ENCODE measurements at places on chromosomes 1 and 21. TPM values are rescaled to one million over a fixed set of nuclear protein-coding genes. Genes with fewer than 3 reads are reported as not detected.

DNA sequence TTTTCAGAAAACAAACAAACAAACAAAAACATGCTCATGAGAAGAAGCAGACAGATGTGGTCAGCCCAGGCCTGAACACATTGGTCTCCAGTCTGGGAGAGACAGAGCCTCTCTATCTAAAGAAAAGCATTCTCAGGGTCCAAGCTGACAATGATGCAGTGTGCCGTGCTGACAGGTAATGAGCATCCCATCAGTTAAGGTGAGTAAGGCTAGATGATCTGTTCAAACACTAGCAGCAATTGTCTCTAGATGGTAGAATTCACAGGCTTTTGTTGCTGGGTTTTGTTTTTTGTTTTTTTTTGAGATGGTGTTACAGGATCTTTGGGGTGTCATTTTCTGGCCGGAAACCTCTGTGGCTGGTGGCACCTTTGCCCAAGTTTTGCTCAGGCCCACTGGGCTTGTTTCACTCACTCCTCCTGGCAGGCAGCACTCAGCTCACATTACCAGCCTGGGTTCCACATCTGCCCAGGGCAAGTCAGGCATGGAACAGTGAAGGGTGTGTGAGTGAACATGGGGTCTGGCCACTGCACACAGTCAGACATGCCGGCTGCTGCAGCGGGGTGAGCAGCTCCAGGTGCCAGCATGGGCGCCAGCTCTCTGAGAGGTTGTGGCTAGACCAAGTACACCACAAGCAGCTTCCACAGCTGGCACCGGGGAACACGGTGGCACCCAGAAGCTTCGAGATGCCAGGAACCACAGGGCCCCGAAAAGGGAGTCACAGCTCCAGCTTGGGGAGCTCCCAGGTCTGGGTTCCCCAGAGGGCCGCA, 2.5 kb upstream of the C1QA start:
- DNase-seq, result no peak

DNA sequence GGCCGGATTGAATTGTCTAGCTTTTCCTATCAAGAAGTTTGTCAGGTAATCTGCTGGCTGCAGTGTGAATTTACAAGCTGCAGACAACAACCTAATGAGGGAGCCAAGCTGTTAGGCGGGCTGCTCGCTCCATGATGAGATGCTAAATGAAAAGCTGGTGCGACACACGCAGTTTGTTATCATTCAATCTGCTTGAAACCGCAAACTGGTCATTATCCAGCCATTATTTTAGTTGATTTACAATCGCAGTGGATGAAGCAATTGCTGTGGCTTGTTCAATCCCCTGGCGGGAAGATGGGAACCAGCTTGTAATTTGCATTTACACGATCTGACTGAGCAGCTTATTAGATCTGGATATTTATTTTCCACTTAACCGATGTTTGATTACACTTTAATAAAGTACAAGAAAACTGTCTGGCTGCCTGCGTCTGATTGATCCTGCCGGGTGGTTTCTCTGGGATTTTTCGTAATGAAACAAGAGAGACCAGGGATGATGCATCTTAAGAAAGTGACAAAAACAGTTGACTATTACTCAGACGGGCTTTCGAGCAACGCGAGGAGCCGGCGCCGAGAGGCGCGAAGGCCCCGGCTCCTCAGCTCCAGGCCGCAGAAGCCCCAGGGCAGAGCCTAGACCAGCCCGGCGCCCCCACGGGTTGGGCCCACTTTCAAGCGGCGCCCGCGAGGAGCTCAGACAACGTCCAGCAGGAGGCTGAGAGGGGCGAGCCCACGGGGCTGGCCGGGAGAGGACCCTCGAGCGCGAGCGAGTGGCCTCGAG, 118.0 kb upstream of the BARHL2 start:
- no peak for DNase-seq

DNA sequence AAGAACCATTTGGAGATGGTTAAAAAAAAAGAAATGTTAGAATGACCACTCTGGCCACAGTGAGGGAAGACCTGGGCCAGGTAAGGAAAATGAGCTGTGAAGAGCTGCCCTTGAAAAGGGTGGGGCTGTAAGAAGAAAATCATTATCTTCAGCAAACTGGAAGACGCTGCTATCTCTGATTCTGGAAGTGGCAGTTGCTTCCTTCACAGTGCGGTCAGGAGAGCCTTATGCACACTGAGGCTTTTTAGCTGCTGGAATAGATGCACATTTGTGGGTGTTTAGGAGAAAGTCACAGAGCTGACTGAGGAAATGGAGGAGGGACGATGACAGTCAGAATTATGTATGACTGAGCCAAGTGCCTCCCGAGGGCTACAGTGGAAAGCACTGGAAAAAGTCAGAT, 91.6 kb downstream of the TBX19 start:
- no peak for DNase-seq

DNA sequence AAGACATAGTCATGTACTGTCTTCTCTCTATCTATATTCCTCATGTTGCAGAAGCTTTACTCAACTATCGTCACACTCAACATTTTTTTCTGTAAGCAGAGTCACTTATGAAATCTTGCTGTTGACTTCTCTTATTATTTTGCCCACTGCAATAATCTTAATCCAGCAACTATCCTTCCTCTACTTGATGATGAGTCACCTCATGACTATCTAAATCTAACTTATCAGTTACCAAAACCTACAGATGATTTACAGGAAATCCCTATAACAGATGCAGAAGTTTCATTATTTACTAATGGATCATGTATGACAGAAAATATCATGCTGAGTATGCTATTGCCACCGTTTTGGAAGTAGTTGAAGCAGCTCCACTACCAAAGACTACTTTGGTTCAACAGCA, 378.9 kb downstream of the DUSP10 start:
- DNase-seq, result no peak

GRCh38 chr1:228811712-228812305, 76.5 kb downstream of the RHOU start:
- DNase-seq, result no peak

DNA sequence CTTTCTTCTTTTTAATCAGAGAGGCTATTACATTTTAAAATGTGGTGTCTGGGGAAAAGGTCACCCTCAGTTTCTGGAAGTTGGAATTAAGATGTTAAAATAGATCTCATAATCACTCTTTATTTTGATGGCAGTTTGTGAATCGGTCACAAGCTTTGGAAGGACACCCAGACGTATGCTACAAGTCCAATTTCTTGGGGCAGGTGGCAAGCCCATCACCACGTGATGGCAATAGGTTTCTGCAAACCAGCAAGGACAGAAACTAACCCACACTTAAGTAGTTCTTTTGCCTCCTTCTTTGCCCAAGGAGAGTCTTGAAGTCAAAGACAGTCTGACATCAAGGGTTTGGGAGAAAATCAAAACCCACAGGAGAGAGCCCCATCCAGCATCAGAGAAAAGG, 72.9 kb downstream of the C1orf87 start:
- no peak for DNase-seq

- DNase-seq, result no peak
Observed at GRCh38 chr1:7263021-7263960, 478.0 kb downstream of the CAMTA1 start.

- DNase-seq, result no peak
Observed at GRCh38 chr1:50878434-50878833, 81.6 kb downstream of the FAF1 start.

DNA sequence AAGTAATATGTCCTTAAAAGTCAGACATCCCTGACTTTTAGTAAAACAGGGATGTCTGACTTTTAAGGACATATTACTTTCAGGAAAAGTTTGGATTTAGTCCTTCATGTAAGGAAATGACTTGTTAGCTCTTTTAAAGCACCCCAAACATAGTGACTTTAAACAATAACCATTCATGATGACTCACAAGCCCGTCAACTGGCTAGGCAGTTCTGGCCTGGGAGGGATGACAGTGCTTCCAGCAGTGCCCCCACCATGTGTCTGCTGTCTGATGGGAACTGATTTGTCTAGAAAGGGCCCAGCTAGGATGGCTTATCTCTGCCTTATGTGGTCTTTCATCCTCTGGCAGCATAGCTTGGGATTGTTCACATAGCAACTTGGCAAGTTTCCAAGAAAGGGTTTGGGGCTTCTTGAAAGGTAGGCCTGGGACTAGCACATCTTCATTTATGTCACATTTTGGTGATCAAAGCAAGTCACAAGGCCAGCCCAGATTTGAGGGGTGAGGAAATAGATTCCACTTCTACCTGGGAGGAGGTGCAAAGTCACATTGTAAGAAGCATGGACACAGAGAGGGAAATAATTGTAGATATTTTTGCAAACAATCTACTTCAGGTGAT, 143.5 kb downstream of the C1orf94 start:
- no peak for DNase-seq

DNA sequence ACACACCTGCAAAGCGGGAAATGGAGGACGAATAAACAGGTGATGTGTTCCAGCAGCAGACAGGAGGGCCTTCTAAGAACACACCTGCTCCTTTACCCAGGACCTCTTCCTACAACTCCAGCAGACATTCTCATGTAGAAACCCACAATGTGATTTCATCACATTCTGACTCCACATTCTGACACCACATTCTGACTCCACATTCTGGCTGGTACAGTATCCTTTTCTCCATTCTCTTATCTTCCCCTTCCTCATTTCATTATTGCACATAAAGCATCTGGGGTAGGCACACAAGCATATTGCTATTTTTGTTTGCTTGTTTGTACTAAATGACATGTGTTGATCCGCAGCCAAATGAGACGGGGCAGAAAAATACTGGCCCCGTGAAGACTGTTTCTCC, 3.6 kb upstream of the ZNF124 start:
- no peak for DNase-seq

GRCh38 chr1:26275580-26276431, 4.1 kb upstream of the SH3BGRL3 start:
- DNase-seq, result peak; percentile 79

- DNase-seq, result no peak
Observed at GRCh38 chr1:230972855-230973271, 5.8 kb downstream of the TTC13 start.

GRCh38 chr1:4119516-4120220, 219.6 kb upstream of the C1orf174 start:
- no peak for DNase-seq

DNA sequence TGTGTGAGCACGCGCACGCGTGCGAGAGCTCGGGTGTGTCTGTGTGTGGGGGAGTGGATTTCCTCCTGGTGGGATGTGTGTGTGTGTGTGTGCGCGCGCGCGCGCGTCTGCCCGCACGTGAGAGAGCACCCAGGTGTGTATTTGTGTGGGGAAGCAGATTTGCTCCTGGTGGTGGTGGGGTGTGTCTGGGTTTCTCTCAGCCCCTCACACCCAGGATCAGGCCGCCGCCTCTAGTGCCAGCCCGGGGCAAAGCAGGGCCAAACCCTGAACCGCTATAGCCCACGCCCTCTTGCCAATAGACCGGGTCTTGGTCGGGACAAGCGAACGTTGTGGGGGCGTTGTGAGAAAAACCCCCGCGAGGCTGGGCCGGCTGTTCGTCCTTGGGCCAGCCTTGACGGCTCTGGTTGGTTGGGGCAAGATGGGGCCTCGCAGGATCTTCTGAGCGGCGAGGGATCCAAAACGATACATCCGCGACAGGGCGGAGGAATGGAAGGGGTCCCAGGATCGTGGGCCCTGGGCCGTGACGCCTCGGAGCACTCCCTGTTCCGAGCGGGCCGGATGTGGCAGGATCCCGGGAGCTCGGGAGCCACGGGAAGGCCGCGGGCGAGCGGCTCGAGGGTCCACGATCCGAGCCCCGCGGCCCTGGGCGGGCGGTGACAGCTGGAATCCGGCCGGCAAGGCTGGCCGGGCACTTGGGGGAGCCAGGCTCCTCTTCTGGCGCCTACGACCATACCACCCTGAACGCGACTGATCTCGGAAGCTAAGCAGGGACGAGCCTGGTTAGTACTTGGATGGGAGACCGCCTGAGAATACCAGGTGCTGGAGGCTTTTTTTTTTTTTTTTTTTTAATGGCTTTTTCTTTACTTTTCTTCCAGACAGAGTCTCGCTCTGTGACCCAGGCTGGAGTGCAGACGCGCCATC, 68.2 kb downstream of the RNF187 start:
- DNase-seq, result no peak

DNA sequence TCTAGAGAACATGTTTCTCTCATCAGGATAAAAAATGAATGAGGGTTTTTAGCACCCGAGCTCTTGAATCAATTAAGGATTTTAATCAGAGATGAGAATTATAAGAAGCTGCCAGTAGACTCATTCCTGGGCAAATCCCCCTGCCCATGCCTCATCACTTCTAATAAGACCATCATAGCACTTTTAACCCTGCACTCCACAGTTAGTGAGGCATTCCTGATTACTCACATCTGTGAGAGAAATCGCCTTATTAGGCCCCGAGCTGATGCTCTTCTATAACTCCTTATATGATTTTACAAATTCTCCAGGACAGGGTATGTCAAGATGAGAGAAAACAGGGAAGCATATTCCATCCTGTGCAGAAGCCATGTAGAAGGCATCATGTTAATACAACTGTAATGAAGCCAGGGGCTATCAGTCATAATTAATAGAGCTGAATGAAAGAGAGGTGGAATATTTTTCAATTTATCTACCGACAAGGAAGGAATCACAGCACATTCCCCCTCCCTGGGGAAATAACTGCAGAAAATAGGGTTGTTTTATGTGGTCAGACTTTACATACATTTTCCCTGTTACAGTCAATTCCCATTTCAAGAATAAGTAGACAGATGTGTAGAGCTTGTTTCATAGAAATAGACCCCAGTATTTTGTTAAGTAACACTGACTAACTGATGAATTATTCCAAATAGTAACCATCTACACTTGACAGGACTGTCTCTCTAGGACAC, 272.7 kb downstream of the HHIPL2 start:
- DNase-seq, result no peak

DNA sequence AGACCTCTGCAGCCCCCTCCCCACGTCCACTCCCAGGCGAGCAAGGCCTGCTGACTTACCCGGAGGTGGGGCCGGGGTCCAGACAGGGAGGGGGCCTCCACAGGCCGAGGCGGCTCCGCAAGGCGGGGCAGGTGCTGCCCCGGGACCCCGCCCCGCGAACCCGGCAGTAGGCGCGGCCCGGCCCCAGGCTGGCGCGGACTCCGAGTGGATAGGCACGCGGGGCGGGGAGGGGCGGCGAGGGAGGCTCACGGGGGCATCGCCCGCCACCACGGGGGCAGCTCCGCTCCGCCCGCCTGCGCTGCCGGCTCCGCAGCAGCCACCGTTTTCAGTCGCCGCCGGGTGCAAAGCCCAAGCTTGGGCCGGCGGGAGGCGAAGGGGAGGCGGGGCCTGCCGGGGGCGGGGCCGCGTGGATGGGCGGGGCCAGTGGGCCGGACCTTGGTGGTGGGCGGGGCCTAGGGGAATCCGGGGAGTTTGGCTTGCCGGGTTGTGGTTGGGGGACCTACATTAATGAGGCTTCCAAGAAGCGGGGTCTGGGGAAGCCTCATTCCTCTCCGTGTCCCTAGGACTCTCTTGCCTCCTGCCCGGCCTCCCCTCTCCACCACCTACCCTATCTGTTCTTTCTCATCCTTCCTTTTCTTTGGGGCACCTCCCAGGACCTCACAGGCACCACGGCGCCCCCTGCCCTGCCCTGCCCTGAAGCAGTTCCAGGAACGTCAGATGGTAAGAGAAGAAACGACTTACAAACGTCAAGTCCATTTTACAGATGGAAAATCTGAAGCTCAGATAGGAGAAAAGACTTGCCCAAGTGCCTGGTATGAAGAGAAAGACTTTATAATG, at the start of gene RIMS3:
Gene RIMS3, minus strand, starts transcription at position 348 of the 837 bp plus-strand sequence. CDS start 23,757 bp downstream, outside the sequence.
- peak; percentile 91 for DNase-seq

TSACC gene
- total RNA-seq, result 0.63 TPM

MROH7 gene
- 0.79 TPM for total RNA-seq

KRTAP13-2 gene
- total RNA-seq, result not detected

OR10Z1 gene
- total RNA-seq, result not detected

TMEM81 gene
- total RNA-seq, result 3.3 TPM

AADACL3 gene
- total RNA-seq, result not detected

TBX19 gene
- total RNA-seq, result 1.6 TPM

LAMC2 gene
- total RNA-seq, result 14.8 TPM
